IMR-90 (cell line): ENCODE measurements at places on chromosomes 7 and 10. TPM values are rescaled to one million over a fixed set of nuclear protein-coding genes. Genes with fewer than 3 reads are reported as not detected.
A peak's percentile ranks its signal among the peaks of the same experiment; 100 is the strongest.

DNA sequence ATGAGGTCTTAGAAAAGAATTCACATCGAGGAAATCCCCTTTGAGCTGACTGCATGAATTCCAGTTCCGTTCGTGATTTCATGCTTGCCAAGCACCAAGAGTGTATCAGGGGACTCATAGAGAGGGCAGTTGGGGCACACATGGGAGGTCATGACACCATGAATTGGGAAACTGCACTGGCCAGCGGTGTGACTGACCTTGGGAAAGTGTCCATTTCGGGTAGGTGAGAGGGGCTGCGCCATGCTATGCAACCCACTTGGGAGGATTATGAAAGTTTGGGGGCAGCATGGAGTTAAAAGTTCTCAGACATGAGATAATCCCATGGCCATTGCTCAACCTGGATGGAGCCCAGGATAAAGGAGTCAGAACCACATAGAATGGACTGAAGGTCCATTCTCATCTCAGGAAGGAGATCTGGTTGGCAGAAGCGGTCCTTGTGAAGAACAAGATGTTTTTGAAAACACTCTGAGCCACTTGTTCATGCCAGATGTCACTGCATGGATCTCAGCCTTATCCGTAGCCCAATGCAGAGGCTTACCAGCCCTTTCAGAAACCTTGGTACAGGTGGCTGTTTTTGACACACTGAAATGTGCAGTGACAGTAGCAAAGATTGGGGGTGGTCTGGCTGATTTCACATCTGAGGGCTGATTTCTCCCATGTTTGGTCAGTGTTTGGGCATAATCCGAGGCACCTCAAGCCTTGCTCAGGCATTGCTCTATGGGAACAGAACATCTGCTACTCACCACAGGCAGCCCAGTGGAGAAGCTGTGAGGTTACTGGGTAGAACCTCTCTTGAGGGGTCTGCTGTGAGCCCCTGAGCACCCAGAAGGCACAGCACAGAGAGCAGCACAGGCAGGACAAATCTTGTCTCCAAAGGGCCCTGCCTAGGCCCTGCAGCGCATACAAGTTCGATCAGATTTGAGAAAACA, 252.3 kb downstream of the CXCL12 start:
- DNase-seq, result no peak

DNA sequence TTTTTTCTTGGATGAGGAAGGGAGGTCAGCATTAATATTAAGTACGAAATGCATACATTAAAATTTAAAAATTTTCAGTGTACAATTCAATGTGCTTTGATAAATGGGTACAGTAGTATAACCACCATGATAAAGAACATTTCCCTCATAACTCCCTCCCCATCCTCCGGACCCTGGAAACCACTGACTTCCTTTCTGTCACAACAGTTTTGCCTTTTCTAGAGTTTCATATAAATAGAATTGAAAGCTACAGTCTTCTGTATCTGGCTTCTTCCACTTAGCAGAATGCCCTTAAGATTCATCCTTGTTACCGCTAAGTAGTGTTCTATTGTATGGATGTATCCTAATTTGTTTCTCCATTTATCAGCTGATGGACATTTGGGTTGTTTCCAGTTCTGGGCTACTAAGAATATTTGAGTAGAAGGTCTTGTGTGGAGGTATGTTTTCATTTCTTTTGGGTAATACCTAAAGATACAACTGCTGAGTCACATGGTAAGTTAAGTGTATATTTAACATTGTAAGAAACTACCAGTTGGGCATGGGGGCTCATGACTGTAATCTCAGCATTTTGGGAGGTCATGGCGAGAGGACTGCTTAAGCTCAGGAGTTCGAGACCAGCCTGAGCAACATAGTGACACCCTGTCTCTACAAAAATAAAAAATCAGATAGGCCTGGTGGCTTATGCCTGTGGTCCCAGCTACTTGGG, 30.8 kb downstream of the ABI1 start:
- DNase-seq, result no peak

DNA sequence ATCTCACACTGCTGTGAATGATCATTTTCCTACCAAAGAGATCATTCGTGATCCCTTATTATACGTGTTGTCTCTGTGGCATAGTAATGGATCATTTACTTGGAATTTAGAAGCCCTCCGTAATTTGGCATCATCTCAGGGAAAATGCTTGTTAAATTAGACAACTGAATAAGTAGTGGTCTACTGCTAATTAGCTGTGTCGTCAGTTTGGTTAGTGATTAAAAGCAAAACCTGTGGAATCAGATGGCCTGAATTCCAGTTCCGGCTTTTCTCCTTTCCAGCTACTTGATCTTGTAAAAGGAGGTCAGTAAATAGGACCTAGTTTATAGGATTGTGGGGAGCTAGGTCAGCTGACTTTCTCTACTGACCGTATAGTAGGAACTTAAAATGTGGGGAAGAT, 65.6 kb downstream of the RBM33 start:
- no peak for DNase-seq

GRCh38 chr7:150451097-150451793, 815 bp downstream of the GIMAP8 start:
- no peak for DNase-seq

GRCh38 chr10:4770801-4771553, 55.0 kb upstream of the AKR1E2 start:
- peak; percentile 98 for DNase-seq

DNA sequence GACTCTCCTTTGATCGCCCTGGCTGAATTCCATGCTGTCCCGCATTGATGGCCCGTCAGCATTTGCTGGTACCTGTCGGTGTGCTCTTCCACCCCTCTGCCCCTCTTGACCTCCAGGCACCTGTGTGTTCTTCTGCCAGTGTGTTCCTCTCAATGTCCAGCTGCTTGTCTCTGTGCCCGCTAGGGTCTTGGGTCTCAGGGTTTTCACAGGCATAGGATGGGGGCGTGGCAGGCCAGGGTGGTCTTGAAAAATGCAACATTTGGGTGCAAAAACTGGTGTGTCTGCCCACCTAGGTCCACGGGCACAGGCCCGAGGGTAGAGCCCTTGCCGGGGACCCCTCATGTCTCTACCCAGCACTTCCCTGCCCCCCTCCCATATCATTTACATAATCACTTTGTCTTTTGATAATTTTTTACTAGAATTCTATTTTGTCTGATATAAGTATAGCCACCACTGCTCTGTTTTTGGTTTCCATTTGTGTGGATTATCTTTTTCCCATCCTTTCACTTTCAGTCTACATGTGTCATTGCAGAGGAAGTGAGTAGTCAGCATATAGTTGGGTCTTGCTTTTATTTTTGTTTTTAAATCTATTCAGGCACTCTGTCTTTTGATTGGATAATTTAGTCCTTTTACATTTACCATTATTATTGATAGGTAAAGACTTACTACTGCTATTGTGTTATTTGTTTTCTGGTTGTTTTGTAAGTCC, 46.6 kb upstream of the ADRA2A start:
- DNase-seq, result no peak

DNA sequence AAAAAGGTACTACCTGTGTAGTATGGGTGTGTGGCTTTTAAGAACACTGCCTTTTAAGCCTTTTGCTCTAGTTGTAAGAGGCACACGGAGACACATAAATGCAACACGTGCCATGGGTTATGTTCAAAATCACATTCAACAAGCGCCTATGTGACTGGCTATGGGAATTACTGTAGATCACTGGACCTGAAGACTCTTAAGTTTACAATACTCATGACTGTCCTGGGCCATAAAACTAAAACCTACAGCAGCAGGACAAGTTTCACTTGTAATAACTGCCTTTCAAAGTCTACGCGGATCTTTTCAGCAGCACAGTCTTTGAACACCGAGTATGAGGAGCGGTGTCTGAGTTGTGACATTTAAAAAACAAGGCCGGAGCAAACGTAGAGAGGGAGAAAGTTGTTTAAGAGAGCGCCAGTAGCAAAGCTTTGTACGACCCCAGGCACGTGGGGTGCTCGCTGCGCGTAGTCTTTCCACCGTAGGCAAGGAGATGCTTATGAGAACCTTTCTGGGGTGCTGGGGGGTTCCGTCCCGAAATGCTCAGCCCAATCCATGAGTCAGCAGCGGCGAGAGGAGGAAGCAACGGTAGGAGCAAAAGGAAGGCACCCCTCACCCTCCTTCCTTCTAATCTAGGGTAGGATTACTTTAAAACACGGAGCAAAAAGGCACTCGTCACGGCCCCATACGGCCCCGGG, 662 bp downstream of the DNAJC2 start:
- peak; percentile 34 for DNase-seq

The NEUROG3 gene
- not detected in 2 replicates for polyA plus RNA-seq

DNA sequence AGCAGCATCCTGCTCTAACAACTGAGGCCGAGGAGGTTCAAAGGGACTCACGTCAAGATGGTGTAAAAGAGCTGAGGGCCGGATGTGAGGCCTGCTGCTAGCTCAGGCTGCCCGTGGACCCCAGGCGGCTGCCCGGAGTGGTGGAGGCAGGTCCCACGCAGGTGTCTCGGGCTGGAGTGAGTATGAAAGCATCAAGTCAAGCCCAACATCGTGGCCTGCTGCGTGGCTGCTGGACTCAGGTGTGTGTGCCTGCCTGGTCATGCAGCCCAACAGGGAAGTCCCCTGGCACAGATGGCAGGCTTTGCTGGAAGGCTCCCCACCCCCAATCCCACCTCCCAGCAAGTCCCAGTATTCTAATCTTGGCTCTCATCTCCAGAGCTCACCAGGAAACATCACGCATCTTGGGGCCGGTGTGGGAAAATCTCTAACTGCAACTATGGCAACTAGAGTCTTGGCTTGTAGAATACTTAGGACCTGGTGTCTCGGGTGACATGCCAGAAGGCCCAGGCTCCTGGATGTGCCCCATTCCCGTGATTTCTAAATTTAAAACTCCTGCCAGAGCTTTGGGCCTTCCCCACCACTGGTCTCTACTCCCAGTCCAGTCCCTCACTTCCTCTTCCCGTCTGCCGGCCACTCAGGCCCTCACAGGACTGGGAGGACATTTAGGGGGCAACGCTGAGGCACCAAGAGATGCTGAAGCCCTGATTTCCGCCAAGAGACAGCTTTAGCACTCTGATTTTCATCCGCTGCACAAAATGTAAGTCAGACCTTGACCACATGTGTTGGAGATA, 85.9 kb downstream of the PRKAG2 start:
- DNase-seq, result no peak

GRCh38 chr10:76139431-76139830, 708.0 kb downstream of the LRMDA start:
- DNase-seq, result no peak
